Testis (tissue), 5 donors: ENCODE measurements at places on chromosomes 6 and 20. TPM values are rescaled to one million over a fixed set of nuclear protein-coding genes. Genes with fewer than 3 reads are reported as not detected.

PAK5 gene
- polyA plus RNA-seq, result 0.21 TPM

ZNF831 gene
- 0.99 TPM for polyA plus RNA-seq

POU3F2 gene
- polyA plus RNA-seq, result 0.32 TPM

SFT2D1 gene
- polyA plus RNA-seq, result 68.3 TPM

AGPAT4 gene
- polyA plus RNA-seq, result 6.4 TPM

GRCh38 chr6:111381728-111382127 lies 101.3 kb downstream of the REV3L start:
- DNase-seq, result no peak

DNA sequence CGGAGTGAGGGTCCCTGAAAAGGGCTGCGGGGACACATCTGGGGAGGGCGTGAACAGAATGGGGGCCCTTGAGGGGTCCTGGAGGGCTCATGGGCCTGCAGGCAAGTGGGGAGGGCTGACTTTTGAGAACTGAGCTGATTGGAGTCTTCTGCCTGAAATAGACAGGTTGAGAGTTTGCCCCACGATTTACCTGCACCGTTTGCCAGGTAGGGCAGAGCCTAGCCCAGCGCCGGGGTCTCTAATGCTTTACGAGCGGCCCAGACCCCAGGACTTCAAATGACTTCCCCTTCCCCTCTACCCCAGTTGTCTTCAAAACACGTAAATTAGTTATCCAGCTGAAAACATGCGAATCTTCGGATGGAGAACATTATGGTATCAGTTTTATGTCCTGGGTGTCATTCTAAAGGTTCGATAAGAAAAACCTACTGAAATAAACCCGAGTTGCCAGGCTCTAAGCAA lies 1.3 kb downstream of the PLCB1 start:
- DNase-seq, result no peak

DNA sequence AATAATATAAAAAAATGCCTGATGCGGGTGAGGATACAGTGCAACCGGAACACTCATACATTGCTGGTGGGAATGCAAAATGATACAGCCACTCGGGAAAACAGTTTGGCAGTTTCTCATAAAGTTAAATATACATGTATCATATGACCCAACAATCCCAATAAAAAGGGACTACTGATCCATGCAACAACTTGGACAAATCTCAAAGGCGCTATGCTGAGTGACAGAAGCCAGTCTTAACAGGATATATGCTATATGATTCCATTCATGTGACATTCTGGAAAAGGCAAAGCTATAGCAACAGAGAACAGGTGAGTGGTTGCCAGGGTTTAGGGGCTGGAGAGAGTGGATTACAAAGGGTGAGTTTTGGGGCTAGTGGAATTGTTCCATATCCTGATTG lies 170.2 kb upstream of the MLN start:
- DNase-seq, result no peak
